Activated CD8-positive, alpha-beta memory T cell treated with anti-CD3 and anti-CD28 coated beads, Interleukin-2, amount 10 ng/mL, durations not matched to agents 7 days and 5 days (primary cell): ENCODE measurements at places on chromosomes 6 and 20. TPM values are rescaled to one million over a fixed set of nuclear protein-coding genes. Genes with fewer than 3 reads are reported as not detected.

- DNase-seq = peak; percentile 45
Observed at GRCh38 chr20:19692685-19693119, 65.4 kb upstream of the RIN2 start.

DNA sequence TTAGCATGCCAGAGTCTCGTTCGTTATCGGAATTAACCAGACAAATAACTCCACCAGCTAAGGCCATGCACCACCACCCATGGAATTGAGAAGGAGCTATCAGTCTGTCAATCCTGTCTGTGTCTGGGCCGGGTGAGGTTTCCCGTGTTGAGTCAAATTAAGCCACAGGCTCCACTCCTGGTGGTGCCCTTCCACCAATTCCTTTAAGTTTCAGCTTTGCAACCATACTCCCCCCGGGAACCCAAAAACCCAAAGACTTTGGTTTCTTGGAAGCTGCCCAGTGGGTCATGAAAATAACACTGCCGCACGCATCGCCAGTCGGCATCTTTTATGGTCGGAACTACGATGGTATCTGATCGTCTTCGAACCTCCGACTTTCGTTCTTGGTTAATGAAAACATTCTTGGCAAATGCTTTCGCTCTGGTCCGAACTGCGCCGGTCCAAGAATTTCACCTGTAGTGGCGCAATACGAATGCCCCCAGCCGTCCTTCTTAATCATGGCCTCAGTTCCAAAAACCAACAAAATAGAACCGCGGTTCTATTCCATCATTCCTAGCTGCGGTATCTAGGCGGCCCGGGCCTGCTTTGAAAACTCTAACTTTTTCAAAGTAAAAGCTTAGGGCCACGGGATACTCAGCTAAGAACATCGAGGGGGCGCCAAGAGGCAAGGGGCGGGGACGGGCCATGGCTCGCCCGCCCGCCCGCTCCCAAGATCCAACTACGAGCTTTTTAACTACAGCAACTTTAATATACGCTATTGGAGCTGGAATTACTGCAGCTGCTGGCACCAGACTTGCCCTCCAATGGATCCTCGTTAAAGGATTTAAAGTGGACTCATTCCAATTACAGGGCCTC lies 1958.5 kb upstream of the DEFB115 start:
- DNase-seq = no peak

DNA sequence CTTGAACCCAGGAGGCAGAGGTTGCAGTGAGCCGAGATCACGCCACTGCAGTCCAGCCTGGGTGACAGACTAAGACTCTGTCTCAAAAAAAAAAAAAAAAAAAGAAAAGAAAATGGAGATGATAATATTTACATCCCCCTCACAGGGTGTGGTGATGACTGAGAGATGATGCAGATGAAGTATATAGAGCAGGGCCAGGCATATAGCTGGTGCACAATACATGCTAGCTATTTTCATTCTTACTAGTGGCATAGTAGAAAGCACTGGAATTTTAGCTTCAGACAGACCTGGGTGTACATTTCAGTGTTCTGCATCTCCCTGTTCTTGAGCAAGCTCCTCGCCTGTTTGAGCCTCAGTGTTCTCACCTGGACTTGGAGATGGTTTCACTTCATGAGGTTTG lies 36.9 kb downstream of the CEBPB start:
- no peak for DNase-seq

DNA sequence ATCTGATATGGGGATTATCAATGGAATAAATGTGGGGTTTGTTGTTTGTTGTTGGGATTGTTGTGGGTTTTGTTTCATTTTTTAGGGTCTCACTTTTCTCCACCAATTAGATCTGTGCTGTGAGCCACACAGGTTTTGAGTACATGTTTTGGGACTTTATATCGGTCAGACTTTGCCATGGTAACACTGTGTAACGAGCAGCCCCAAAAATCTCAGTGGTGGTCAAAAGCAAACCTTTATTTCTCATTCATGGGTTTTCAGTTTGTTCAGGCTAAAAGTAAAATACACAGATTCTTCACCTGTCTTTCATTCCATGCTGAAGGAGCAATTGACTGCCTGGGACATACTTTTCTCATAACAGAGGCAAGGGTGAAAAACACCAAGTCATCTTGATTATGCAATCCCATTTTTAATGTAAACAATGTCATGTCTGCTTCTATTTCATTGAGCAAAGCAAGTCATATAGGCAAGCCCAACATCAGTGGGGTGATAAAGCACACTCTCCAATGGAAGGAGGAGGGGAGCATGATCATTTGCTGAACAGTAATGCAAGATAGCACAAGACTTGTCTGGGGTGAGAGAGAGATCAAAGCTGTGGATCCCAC lies 101.1 kb upstream of the PLCB4 start:
- no peak for DNase-seq

- no peak for DNase-seq
Observed at GRCh38 chr6:21556968-21557721, 36.4 kb upstream of the SOX4 start.

GRCh38 chr6:11609324-11610071 lies 71.9 kb downstream of the TMEM170B start:
- DNase-seq = no peak

DNA sequence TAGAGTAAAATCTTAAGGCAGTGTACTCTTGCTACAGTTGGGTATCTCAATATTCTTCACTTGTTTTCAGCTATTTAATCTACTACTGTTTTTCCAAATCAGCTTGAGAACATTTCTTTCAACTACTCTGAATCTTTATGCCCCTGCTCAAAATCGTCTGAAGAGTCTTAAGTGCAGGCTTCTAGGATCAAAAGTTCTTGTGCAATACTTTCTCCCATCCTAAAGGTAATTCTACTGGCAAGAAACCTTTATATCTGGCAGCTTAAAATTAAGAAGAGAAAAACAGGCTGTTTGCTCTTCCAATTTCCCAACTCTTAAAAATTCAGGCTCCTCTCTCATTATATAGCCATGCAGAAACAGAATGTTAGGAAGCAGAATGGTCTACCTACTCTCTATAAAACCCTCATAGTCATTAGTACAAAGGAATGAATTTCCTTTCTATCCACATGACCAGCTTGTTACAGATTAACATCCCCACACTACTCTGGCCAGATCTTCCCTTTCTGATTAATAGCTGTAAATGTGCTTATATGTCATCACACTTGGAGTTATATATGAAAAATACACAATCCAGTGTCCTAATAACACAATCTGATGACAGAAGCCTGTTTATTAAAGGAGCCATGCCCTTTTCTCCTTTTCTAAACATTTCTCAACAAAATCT lies 122.2 kb upstream of the FAM184A start:
- no peak for DNase-seq

GRCh38 chr20:49517805-49518100 lies 35.3 kb upstream of the KCNB1 start:
- no peak for DNase-seq

- no peak for DNase-seq
Observed at GRCh38 chr6:39210450-39210849, 18.8 kb downstream of the KCNK5 start.

GRCh38 chr6:6509284-6509683 lies 79.2 kb upstream of the LY86 start:
- DNase-seq = no peak

GRCh38 chr6:131015025-131015591 lies 47.9 kb downstream of the EPB41L2 start:
- DNase-seq = no peak

GRCh38 chr6:115551527-115551926 lies 509.2 kb downstream of the FRK start:
- no peak for DNase-seq

DNA sequence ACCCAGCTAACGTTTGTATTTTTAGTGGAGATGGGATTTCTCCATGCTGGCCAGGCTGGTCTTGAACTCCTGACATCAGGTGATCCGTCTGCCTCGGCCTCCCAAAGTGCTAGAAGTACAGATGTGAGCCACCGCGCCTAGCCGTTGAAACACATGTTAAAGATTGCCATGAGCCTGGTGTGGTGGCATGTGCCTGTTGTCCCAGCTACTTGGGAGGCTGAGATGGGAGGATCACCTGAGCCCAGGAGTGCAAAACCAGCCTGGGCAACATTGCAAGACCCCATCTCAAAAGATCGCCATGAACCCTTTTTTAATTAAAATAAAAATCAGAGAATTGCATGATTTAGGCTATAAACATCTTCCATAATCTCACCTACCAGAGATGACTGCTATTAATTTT lies 2.7 kb downstream of the EFCAB8 start:
- DNase-seq = no peak

GRCh38 chr20:34600892-34601653 lies 42.6 kb downstream of the MAP1LC3A start:
- DNase-seq = no peak

DNA sequence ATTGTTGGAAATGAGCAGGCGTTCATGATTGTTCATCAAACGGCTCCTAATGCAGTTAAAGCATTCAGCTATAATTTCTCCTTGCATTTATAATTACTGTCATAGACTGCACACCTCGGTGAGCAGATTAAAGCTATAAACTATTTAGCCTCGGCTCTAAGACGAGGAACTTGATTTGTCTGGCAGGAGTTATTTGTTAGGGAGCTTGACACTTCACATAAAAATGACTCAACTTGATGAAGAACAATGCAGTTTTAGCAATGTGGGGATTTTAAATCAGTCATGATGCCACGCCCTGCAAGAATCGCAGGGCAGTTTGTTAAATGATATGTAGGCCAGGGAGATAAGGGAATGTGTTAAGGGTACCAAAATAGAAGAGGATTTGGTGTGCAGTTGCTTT lies 290.2 kb downstream of the TSHZ2 start:
- DNase-seq = no peak

- DNase-seq = no peak
Observed at GRCh38 chr6:157708933-157709332, 114.1 kb upstream of the SNX9 start.

DNA sequence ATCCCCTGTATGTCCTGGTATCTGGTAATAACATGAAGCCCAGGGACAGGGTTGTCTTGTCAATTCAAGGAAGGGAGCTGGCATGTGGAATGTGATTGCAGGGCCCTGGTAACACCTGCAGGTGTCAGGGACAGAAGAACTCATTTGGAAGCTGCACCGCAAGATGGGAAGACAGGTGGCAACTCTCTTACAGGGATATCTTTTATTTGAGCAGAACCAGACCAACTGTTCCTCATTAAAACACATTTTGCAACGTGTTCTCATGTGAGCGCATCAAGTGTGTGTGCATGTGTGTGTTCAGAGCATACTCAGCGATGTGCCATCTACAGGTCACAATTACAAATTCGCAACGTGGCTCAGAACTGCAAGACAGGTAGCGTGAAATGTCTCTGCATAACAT lies 370.9 kb upstream of the SOX4 start:
- DNase-seq = no peak

Gene CCM2L
- total RNA-seq = not detected

Gene C6orf163
- total RNA-seq = 1.7 TPM

Gene UBE2J1
- total RNA-seq = 31.2 TPM

Gene SSTR4
- total RNA-seq = not detected

Gene RBPJL
- not detected for total RNA-seq

Gene POM121L2
- not detected for total RNA-seq

Gene CST1
- total RNA-seq = not detected

Gene CASS4
- 21.8 TPM for total RNA-seq

Gene OR2H2
- total RNA-seq = not detected

Gene PXMP4
- 11.9 TPM for total RNA-seq
